ENCODE measurements at places on chromosomes 16 and 17. TPM values are rescaled to one million over a fixed set of nuclear protein-coding genes. Genes with fewer than 3 reads are reported as not detected.

Gene CCL2
- 84.3 TPM for total RNA-seq

Gene NPIPB6
- not detected for total RNA-seq

DNA sequence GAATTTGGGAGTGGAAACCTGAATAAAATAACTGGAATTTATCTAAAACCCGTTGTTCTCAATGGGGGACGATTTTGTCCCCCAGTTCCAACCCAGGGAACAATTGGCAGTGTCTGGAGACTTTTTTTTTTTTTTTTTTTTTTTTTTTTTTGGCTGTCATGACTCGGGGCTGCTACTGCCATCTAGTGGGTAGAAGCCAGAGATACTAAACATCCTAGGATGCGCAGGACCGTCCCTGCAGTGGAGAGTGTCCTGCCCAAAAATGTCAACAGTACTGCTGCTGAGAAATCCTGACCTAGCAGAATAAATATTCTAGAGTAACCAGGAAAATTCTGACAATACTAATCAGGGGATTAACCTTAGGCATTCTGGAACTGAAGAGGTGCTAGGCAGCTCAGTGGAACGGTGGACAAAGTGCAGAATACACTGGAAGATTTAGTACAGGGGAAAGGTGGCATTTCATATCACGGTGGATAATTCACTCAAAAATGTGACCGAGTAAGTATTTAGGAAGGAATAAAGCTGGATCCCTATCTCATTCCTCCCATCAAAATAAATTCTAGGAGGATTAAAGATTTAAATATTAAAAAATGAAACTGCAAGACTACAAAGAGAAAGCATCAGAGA is 107.6 kb downstream of the SPECC1 start:
- peak; percentile 69 for DNase-seq

GRCh38 chr17:60526726-60527125 is 684 bp upstream of the APPBP2 start:
- DNase-seq = peak; percentile 46

Gene CHST4
- total RNA-seq = not detected

GRCh38 chr17:32970281-32970680 is 21.4 kb upstream of the SPACA3 start:
- no peak for DNase-seq

DNA sequence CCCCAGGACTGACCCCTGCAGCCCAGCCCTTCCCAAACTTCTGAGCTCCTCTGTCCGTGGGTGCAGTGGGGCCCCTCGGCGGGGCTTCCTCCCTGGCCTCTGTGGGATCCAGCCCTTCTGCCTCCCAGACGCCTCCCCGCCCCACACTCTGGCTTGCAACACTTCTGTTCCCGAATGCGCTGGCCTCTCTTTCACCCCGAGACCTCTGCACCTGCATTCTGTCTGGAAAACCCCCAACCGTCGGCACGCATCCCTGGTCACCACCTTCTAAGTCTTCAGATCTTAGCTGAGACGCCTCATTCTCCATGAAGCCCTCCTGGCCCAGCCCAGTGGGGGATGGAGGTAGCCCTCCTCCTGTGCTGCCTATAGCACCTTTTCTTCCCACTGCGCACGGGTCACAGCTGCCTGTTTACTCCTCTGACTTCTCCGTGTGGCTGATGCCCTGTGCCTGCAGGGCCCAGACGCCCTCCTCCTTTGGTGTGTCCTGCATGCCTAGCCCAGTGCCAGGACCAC is 26.4 kb downstream of the TMEM235 start:
- DNase-seq = no peak

DNA sequence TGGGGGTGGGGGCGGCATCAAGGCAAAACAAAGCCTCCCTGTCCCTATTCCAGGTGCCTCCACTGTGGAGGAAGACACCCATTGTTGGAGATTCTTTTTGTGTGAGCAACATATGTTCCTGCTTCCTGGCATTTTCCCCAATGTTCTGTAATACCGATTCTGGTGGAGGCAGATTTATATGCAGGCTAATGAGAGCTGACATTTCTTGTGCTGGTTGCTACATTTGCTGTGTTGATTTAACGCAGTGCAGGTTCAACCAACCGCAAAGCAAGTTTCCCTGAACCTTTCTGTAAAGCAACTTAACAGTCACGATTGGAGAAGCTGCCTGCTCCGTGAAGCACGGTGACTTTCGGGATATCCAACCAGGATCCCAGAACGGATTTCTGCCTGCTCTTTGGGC is 260.5 kb downstream of the CBLN1 start:
- no peak for DNase-seq

- no peak for DNase-seq
These were observed 117.2 kb downstream of the MAP2K4 start for GRCh38 chr17:12137859-12138258.

GRCh38 chr16:76777721-76778465 is 413.1 kb upstream of the MON1B start:
- DNase-seq = no peak

Gene EXOC7
- total RNA-seq = 114 TPM

DNA sequence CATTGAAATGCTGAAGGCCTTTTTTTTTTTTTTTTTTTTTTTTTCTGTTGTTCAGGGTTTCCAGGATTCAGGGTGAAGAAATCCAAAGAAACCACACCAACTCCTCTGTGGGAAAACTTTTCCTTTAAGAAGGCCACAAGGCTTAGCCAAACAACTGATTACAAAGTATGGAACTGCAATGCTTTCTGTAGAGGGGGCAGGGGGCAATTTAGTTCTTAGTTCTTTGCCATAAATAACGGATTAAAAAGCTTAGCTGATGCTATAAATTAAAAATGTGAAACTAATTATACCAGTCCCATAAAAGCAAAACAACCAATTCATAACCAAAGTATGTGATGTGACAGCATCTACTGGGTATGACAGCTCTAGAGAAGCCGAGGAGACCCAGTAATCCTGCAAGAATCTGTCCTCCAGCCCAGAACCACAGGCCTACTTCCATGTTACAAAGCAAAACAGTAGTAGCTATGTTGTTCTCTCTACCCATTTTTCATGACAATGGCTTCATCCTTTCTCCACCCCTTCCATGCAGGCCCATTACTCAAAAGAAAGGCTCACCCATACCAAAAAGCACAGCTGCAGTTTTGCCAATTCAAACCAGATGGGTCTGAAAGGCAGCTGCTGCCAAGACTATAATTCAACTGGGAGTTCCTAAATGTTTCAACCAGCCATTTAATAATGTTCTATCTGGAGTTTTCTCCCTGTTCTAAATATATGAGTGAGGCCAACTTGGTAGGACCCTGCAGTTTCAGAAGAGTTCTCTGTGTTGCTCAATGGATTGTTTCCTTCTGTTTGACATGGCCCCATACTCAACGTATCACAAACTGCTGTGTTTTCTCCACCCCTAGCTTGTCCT is 167.1 kb upstream of the ZFHX3 start:
- DNase-seq = no peak

Gene TEX19
- not detected for total RNA-seq

DNA sequence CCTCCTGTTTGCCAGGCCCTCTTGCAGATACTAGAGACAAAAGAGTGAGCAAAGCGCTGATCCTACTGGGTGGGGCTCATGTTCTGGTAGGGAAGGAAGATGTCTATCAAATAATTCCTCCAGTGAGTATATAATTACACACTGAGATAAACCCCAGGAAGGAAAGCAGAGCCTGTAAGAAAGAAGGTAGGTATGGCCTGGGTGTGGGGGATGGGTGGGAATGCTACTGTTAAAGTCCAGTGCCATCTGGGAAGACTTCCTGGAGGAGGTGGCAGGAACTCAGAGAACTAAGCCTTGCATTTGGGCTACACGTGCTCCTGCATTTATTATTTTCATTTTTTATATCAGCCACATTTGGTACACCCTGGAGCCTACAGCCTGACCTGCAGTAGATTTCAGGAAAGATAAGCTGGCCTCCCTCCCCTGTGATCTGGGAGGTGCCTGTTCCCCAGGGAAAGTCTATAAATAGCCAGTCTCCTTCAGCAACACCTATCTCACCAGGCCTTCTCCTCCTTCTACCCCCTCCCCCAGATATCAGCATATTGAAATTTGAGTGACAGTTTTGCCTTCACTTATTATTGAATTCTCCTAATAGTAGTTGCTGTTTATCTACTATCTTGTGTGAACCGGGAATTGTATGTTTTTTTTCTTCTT is 11.5 kb downstream of the ATP2C2 start:
- DNase-seq = no peak

- no peak for DNase-seq
These were observed 34.7 kb upstream of the NAT9 start for GRCh38 chr17:74810699-74811485.

Gene AOC3
- 0.51 TPM for total RNA-seq

DNA sequence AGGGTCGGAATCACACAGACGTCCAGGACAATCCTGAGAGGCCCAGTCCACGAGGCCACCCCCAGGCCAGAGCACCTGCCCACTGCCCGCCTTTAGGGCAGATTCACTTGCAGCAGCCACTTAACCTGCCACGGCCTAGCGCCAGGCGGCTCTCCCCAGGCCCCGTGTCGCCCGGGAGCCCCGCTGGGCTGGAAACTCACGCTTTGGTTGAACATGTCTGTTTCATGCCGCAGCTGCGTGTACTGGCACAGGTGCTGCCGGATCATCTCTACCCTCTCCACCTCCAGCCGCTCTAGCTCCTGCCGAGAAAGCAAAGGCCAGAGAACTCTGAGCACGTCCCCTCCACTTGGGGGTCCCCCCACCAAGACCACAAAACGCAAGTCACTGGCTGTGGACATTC is 12.7 kb upstream of the RCVRN start:
- DNase-seq = no peak

- no peak for DNase-seq
These were observed 677 bp downstream of the DEF8 start for GRCh38 chr16:89949121-89949742.
